ENCODE measurements at places on chromosomes 2 and 18. TPM values are rescaled to one million over a fixed set of nuclear protein-coding genes. Genes with fewer than 3 reads are reported as not detected.

Gene ZNF396
- 5.3 TPM for total RNA-seq

DNA sequence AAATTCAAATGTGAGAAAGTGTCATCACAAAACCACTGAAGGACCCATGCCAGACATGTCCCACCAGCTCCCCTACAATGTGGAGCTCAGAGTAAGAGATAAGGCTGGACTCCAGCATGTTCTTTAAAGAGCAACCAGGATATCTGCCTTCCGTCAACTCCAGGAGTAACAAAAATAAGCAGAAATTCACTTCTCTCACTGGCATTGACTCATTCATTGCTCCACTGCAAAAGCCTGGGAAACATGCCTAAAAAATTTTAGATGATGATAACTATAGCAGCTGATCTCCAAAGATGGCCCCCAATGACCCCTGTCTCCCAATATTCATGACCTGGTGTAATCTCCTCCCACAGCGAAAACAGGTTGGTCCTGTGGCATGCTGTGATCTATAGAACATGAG, 314.5 kb downstream of the NCKAP5 start:
- no peaks in the 10 kb centered on the region for H3K36me3 ChIP-seq
- DNase-seq = no peak
- no peak overlapping the region for H3K27ac ChIP-seq
- no peak overlapping the region for H3K4me3 ChIP-seq

- H3K4me1 ChIP-seq = peaks cover 4% of the 10 kb centered on the region
- H3K36me3 ChIP-seq = peaks cover 37% of the 10 kb centered on the region
- no peaks in the 10 kb centered on the region for H3K27me3 ChIP-seq
- no peak overlapping the region for H3K27ac ChIP-seq
- no peak for DNase-seq
These were observed 14.7 kb upstream of the TTC32 start for GRCh38 chr2:19916385-19916950.

DNA sequence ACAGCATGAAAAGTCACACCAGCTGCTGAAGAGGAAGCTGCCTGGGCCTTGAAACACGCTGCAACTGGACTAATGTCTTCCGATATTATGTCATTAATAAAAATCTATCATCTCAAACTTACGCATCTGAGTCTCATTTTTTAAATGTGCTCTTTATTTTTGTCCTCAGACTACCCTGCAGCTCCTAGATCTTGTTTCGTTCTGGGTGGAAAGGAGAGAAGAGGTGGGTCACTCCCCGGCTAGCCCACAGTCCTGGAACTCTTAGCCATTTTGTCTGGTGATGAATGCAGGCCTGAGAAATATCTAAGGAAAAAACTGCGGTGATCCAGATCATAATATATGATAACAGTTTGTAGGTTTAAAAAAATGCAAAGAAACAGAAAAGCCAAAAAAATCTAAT, 73.3 kb downstream of the TXNL1 start:
- no peak for DNase-seq
- H3K4me1 ChIP-seq = no peaks in the 10 kb centered on the region
- H3K27me3 ChIP-seq = no peaks in the 10 kb centered on the region
- H3K4me3 ChIP-seq = no peak overlapping the region
- H3K36me3 ChIP-seq = no peaks in the 10 kb centered on the region

Gene GRB14
- total RNA-seq = not detected
